ENCODE measurements at places on chromosomes 1 and 21.

DNA sequence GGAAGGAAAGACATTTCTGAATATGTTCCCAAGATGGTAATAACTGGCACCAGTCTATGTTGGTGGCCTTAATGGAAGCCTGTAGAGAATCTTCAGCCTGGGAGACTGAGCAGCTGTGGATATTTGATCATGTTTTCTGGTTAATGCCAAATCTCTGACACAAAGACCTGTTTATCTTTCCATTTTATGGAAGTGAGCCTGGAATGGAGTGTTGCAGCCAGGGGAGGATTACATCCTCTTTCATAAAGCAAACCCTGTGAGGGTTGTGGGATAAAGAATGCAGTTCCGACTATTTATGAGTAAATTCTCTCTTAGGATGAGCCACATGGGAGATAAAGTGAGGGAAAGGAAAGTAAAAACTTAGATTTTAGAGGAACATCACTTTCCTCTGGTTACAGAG lies 144.1 kb downstream of the PCP4 start:
- no peak for DNase-seq

DNA sequence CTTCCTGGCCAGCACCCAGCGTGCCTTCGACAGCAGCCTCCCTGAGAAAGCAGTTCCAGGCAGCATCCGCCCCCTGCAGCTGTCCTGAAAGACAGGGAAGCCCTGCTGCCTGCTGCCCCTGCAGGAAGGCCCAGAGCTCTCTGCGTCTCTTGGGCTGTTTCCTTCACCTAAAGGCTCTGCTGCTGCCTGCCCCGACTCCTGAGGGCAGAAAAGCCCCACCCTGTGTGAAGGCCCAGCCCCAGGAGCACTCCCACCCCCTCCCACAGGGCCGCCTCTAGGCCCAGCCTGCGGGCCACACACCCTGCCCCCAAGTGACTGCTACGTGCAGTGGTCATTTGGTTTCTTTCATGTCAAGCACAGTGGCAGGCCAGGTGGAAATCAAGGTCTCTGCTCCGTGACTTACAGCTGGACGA lies 12.4 kb downstream of the RIPK4 start:
- DNase-seq: no peak

DNA sequence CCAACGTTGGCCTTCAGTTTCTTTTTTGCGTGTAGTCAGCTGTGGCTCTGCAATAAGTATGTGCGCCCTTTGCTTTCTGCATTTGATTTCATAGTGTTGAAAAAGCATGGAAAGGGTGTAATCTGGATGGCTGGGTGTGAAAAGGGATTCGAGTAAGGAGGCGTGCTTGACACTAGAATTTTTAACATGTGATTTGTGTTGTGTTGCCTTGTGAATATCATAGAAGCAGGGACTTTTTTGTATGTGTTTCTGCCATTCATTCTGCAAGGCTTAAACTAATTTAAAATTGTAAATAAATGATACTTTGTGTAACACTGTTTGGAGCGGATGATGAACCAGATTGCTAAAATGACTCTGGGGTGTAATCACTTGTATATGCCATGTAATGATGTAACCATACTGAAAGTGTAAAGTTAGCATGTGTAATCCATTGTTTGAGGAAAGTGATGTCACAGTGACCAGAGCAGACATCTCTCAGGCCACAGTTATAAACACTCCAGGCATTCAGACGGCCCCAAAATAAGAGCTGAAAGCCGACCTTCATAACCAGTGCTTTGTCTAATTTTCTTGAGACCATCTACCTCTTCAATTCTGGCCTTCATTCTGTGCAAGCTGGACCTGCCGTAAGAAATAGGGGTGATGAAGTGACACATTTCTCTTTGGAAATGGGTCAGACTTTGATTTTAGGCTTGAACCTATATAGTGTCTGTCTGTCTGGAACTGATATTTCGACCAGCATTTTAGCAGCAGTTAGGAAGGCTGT lies 618 bp downstream of the SH3BGR start:
- peak; percentile 75 for DNase-seq

- DNase-seq: peak; percentile 24
Observed at GRCh38 chr1:179155615-179156014, 73.7 kb downstream of the TOR3A start.

GRCh38 chr1:3890389-3891328 lies 9.4 kb downstream of the C1orf174 start:
- DNase-seq: no peak

GRCh38 chr1:230730977-230731376 lies 16.2 kb upstream of the CAPN9 start:
- no peak for DNase-seq

GRCh38 chr21:28615276-28615675 lies 377.4 kb downstream of the LTN1 start:
- peak; percentile 93 for DNase-seq

DNA sequence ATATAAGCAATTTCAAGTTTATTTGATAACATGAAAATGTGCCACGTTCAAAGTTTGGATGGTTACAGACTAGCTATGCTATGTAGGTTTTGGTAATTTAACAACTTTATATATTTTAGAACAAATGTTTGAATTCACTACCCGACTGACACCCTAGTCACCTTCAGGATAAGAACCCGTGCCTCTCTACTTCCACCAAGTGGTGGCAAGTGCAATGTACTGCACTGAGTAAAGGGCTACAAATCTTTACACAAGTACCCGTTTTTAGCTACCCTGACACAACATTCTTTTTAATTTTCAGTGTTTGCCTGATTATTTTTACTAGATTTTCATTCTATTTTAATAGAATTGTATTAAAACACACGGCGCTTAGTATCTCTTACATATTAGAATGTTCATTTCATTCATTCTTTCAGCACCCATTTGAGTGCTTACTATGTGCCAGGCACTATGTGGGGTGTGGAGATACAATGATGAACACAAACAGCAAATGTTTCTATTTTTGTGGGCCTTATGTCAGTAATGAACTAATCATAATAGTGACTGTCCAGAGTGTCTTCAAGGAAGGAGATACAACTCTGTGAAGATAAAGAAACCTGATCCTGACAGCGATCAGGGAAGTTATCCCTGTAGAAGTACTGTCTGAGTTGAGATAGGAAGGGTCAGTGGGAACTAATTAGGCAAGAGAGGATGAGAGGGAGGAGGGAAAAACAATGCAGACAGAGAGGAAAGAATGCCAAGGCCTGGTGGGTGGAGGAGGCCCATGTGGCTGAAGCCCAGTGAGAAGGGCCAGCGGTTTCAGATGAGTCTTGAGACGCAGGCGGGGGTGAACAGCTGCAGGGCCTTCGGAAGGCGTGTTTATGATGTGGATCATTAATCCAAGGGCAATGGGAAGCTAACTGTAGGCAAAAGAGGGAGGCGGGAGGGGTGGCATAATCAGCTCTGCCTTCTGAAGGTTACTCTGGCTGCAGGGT lies 3.8 kb downstream of the LCA5L start:
- peak; percentile 48 for DNase-seq

DNA sequence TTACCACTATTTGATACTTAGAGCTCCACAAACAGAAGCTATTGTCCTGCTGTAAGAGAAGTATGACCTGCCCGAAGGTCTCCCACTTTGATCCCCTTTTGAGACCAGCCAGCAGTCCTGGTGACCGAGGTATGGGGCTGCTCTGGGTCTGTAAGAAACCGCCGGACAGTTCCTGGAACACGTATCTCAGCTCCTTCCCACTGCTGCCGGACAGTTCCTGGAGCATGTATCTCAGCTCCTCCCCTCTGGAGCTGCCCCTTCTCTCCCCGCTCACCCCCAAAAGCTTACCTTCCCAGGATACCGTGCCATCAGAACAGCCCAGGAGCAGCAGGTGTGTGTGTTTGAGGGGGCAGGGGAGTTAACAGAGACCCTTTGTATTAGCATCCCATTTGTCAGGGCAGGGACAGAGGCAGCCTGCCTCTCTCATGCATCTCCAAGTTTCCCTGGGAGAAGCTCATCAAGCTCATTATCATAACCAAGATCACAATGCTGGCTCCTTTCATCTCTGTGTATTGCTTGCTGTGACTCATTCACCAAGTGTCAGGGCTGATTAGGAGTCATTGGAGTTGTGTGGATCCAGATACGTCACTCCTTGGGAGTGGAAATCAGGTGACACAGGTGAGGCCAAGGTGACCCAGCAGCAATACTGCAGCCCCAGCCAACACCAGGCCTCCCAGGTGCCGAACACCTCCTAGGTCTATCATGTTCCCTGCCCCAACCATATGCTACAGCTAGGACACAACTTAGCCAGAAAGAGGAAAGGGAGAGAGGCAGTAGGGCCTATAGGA lies 25.3 kb downstream of the OPTC start:
- no peak for DNase-seq

DNA sequence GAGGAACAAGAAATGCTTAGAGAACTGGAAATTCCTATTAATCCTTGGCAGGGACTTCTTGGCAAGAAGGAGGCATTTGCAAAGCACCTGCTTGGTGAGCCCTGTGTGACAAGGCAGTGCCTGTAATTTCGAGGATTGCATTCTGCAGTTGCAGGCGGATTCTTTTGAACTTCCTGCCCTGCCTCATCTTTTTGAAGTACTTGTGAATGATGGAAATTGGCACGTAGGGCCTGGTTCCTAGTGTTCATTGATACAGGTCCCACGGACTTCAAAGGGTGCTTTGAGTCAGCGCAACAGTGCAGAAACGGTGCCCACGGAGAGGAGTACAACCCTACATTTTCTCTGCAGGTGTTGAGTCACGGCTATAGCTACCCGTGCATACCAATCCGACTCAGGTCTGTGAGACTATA lies 6.4 kb downstream of the HUNK start:
- no peak for DNase-seq

DNA sequence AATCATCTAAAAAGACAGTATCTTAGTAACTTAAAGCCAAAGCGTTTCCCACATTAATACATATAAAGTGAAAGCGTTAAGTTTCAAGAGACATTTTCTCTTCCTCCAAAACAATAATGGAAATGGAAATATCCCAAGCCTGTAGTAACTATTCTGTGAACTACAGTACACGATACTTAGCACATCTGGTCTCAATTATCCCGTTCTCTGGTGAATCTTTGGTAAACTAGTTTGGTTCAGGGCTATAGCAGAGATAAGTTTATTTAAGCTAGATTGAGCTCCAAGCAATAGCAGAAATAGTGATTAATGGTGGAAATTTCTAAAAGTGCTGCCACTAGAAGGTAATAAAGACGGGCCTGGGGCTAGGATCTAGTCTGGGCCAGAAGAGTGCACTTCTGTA lies 55.2 kb downstream of the PCNX2 start:
- peak; percentile 63 for DNase-seq

DNA sequence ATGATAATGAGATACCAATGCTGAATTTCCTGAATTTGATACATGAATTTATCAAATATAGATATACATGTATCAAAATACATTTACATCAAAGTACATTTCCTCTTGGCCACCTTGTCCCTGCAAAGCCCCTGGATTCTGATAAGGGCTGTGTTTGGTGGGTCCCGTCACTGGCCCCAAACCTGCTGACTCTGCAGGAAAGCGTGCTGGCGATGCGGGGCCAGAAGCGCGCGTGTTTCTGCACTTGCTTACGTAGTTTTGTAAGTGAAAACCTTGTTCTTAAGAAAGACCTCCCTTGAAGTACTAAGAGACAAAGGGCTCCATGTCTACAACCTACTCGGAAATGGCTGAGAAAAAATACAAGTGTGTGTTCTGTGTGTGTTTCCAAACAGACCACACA lies 11.0 kb downstream of the ITGB2 start:
- no peak for DNase-seq

DNA sequence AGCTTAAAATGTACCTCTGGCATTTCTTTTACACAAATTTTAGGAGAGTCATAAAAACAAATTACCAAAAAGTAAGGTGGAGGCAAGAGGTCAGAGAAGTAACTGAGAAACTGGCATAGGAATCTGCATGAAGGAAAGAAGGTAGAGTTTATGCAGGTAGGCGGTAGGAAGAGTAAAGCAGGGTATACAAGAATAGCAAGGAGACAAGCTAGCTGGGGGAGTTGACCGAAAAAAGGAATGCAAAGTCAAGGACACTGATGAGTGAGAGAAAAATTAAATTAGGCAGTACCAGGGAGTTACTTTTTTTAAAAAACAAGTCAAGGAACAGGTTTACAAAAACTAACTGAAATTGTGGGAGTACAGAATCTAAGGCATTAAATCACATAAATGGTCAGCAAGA lies 56.0 kb downstream of the FOXJ3 start:
- no peak for DNase-seq

DNA sequence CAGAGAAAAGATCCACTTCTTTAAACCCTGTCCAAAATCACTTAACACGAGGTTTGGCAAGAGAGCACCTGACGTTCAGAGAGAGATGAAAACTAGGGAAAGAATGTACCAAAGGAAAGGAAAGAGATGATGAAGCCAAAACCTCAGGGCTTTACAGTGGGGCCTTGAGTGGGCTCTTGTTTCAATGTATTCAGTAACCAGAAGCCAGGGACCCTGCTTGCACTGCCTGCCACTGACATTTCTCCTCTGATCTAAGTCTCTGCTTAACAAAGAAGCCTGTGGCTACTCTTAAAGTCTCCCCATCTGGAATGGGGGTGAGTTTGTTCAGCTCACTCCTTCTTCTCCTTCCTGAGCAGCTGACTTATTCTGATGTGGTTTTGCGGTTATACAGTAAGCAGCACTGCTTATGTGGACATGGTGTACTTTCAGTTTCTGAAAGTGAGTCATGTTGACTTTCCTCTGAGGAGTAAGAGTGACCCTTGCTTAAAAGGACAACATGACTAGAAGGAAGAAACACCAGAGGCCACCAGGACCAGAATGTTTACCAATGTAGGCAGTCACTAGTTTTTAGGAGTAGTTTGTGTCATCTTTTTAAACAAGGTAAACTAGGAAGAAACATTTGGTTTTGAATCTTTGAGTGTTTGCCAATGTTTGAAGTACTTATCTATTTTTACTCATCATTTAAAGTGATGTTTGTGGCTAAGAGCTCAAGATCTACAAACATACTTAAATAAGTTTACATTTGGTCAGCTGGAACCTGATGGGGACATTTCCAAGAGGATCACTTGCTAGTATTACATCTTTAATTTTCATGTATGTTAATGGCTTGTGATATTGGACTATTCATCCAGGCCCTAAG lies 87.4 kb downstream of the FASLG start:
- peak; percentile 86 for DNase-seq

DNA sequence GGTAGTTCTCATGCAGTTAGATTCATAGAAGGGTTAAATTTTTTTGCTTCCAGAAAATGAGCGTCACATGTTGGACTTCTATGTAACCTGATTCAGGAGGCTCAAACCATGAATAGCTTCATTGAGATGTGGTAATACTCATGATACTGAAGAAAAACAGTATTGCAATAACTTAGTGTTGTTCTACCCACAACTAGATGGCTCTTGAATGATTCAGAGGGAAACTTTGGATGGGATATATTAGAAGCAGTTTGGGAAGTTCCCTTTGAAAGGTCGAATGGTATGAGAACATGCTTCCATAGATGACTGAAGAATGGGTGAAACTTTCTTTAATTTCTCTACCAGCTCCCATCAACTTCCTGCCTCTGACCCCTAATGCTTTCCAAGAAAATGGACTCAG lies 211.7 kb upstream of the PTGFR start:
- peak; percentile 97 for DNase-seq

- peak; percentile 71 for DNase-seq
Observed at GRCh38 chr1:160376525-160377131, 9.8 kb downstream of the NHLH1 start.
